Urinary bladder (tissue), 4 donors: ENCODE measurements at places on chromosomes 11 and 22. TPM values are rescaled to one million over a fixed set of nuclear protein-coding genes. Genes with fewer than 3 reads are reported as not detected.

Gene VWCE
- polyA plus RNA-seq: 0.67 TPM

Gene SAA2
- polyA plus RNA-seq: 13.7 TPM

DNA sequence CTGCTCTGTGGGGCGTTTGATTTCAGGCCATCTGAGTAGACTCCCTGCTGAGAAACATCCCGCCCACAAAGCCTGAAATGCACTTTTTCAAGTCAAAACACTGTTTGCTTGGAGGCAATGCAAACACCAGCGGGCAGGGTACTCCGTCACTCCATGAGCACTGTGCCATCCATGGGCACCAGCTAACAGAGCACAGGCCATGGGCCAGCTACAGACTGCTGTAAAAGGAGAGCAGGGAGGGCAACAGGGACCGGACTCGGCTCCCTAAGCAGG is 16.6 kb upstream of the EFCAB6 start:
- DNase-seq: no peak

Gene MMP11
- polyA plus RNA-seq: 5.6 TPM

GRCh38 chr22:45968003-45968650 is 8.8 kb downstream of the WNT7B start:
- DNase-seq: no peak

Gene OR6M1
- polyA plus RNA-seq: not detected

GRCh38 chr11:94786264-94787126 is 18.3 kb downstream of the AMOTL1 start:
- DNase-seq: no peak

DNA sequence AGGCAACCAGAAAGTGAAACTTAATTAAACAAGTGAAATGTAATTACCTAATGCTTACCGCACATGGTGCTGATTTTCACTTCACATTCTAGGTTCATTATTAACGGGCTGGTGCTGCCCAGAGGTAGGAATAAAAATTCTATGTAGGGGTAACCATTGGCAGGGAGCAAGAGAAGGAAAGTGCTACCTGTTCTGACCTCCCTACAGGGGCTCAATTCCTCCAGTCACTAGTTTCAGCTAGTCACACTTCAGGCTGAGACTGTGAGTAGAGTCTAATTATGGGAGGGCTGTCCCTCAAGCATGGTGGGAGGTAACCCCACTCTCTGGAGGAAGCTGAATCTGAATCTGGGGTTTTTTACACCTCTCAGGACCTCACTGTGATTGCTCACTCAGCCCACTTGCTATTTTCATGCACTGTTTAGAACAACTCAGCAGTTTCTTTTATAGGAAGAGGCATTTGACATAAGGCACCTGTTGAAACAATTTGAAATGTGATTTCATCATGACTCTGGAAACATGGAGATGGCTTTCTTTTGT is 75.4 kb downstream of the MAML2 start:
- DNase-seq: no peak

DNA sequence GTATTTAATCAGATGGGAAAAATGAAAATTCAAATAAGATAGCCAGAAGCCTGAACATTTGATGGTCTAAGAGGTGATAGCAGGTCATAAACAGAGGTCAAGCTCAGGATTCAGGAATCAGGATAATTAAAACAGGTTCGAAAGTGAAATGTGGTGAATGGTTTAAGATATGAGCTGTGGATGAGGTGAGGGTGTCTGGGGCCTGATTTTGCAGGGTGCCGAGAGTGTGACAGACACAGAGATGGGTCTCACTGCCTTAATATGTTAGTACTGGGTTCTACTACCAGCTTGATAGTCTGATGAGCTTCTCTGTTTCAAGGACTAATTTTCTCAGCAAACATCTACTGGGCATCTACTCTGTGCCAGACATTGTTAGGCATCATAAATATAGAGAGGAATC is 19.9 kb upstream of the EMSY start:
- no peak for DNase-seq

- no peak for DNase-seq
These were observed 5.4 kb downstream of the PLA2G6 start for GRCh38 chr22:38176170-38176741.

DNA sequence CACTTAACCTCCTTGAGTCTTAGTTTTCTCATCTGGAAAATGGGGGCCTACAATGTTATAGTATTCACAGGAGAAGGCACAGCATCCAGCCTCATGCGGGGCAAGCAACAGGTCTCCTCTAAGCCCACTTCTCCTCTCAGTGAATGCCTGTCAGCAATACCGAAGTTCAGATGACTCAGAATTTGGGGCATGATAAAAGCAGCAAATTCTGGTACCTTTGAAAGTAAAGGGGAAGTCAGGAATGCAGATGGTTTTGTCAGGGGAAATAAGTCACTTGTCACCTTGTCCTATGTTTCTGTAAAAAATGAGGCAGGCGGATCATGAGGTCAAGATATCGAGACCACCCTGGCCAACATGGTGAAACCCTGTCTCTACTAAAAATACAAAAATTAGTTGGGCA is 350.2 kb downstream of the LARGE1 start:
- no peak for DNase-seq

Gene TTC36
- 0.49 TPM for polyA plus RNA-seq

DNA sequence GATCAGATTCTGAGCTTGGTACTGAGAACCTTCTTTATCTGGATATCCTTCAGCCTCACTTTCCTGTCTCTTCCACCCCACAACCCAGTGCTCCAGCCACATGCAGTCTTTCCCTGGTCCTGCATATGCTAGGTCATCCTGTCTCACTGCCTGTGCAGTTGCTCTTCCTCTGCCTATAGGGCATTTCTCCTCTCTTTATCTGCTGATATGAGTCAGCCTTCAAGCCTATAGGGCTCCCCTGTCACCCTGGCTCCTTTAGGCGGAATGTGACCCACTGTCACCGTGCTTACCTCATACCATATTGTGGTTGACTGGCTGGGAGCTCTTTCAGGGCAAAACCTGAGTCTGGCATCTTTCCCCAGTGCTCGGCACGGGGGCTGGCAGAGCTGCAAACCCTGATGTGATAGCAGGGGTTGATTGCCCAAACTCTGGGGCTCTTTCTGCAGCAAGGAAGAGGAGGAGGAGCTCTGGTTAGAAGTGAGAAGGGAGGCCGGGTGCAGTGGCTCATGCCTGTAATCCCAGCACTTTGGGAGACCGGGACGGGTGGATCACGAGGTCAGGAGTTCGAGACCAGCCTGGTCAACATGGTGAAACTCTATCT is 26.3 kb downstream of the MEI1 start:
- DNase-seq: no peak

GRCh38 chr11:43580735-43581369 is 99.7 kb upstream of the HSD17B12 start:
- no peak for DNase-seq

DNA sequence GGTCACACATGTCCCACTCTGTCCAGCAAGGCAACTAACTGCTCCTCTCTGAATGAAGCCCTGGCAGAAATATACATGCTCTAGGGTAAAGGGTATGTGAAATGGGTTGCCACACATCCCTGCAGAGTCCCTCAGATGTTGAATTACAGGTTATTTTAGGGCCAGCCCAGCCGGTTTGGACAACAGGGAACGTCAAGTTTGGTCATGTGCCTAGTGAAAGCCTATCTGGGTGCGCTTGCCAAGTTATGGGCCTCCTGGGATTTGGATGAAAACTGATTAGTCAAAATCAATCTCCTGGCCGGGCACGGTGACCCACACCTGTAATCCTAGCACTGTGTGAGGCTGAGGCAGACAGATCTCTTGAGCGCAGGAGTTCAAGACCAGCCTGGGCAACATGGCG is 10.4 kb downstream of the AP1B1 start:
- peak; percentile 73 for DNase-seq

GRCh38 chr11:34890812-34891211 is 25.4 kb downstream of the APIP start:
- DNase-seq: peak; percentile 20

Gene LUZP2
- polyA plus RNA-seq: 0.41 TPM

GRCh38 chr22:49106096-49106841 is 721.4 kb downstream of the BRD1 start:
- DNase-seq: no peak

- DNase-seq: no peak
These were observed 29.7 kb downstream of the EFCAB6 start for GRCh38 chr22:43782448-43782847.

DNA sequence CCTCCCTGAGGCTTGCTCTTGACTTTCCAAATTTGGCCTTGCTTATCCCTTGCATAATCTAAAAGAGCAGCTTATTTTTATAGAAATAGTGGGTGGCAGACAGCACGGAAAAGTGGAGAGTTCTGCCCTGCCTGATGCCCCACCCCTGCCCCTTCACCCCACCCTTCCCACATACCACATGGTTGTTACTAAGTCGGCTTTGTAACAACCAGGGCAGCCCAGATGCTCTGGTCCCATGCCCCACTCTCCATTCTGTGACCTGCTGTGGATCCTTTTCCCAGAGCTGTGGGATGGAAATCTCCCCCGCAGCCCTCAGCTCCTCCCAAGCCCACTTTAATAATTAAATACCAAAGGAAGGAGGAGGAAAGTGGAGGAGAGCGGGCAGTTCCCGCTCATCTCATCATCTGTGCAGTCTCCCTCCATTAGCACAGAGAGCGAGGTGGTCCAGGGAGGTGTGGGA is 10.9 kb downstream of the MRGPRF start:
- no peak for DNase-seq

Gene SPTBN2
- polyA plus RNA-seq: 2.5 TPM

Gene OR51B2
- polyA plus RNA-seq: not detected

Gene GAB4
- polyA plus RNA-seq: not detected

DNA sequence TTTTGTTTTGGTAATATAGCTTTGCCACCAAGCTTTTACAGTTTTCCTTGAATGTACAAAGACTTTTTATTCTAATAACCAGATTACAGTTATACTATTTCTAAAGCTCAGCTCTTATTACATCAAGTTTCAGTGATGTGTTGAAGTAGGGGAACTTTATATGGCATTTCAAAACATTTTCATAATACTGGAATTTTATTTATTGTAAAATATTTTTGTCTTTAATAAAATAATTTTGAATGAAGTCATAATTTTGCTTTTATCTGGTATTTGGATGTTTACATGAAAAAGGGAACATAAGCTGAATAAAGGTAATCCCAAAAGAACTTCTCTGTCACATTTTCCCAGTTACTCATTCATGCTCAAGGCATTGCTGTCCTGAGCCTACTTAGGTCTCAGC is 34.7 kb downstream of the RTN3 start:
- no peak for DNase-seq

GRCh38 chr11:44793350-44794090 is 66.8 kb downstream of the TSPAN18 start:
- peak; percentile 70 for DNase-seq

DNA sequence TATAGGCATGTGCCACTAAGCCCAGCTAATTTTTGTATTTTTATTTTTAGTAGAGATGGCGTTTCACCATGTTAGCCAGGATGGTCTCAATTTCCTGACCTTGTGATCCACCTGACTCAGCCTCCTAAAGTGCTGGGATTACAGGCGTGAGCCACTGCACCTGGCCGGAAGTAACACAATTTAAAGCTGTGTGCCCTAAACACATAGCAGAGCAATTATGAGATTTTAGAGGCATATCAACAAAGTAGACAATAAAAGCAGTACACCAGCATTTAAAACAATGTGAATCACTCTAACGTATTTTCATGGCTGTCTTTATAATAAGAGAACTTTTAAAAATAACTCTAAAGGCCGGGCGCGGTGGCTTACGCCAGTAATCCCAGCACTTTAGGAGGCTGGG is 42.4 kb downstream of the PRR14L start:
- no peak for DNase-seq

Gene KDM2A
- 47.8 TPM for polyA plus RNA-seq
